ENCODE measurements at places on chromosomes 5 and 9. TPM values are rescaled to one million over a fixed set of nuclear protein-coding genes. Genes with fewer than 3 reads are reported as not detected.

GRCh38 chr9:74711341-74711740, 176.4 kb downstream of the TRPM6 start:
- ATAC-seq: no peak

DNA sequence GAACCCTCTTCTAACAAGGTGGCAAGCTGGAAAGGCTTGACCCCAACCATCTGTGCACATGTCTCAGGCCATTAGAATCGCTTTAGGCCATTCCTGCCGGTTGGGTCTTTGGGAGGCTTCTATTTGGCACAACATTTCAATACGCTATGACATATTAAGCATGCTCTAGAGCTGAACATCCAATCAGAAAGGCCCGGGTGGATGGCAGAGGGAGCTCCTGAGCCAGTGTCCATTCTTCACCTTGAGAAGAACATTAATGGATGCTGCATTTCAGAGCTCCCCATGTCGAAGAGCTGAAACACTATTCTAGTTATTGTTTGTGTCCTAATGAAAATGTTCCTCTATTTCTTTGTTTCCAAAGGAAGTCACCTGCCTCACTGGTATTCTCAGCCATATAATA, 12.8 kb downstream of the SPATA9 start:
- ATAC-seq: no peak

- no peak for ATAC-seq
Measured at GRCh38 chr5:95471942-95472341, 80.8 kb downstream of the FAM81B start.

Gene FCN2
- total RNA-seq: 0.16 TPM

DNA sequence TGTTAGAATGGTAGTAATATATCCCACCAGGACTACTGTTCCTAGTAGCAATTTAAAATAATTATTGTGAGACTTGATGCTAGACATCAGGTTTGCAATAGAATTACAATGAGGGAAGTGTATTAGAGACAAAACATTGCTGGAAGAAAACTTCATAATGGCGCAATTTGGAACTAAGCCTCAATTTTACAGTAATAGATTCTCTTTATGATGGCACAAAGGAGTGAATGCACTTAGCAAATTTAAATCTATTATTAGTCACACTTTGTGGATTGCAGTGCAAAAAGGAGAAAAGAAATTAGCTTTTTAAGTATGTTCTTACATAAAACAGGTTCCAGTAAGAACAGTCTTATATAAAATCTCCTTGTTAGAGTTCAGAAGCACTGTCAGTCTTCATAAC, 358.3 kb downstream of the KIAA0825 start:
- ATAC-seq: no peak

- no peak for ATAC-seq
Measured at GRCh38 chr5:41876678-41877077, 6.5 kb upstream of the OXCT1 start.

GRCh38 chr9:15813076-15813475, 260.2 kb downstream of the CCDC171 start:
- no peak for ATAC-seq

- ATAC-seq: no peak
Measured at GRCh38 chr5:30561771-30562170, 631.7 kb upstream of the CDH6 start.

DNA sequence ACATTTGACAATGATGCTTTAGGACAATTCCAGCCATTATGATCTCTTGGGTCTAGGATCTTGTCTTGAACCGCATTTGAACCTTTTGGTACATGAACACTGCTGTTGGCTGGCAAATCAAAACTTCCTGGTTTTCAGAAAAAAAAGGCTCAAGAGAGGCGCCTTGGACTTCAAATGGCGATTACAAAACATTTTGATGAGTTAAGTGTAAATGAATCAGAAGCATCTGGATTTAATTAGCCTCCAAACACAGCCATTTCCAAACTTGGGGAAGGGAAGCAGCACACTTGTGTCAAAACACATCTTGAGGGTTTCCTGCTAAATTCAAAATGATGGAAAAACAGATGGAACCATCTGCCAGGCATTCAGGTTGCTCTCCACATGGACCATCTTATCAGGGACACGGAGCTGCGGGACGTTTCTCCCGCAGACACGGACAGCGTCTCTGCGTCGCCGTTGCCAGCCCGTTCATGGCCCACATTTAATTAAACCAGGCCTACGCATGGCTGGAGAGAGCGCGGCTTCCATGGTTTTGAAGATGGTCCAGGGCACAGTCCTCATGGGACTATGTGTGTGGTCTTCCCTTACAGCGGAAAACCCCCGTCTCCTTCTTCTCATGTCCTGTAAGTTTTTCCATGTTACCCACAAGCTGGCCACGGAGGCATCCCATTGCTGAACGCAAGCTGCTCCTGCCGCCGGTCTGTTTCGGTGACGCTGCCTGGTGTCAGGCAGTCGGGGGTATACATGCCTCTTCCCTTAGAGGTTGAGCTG, 55.8 kb upstream of the PTCH1 start:
- ATAC-seq: no peak

Gene PCDHGC3
- total RNA-seq: 38.8 TPM

GRCh38 chr5:65907135-65907534, 19.2 kb upstream of the ERBIN start:
- no peak for ATAC-seq

DNA sequence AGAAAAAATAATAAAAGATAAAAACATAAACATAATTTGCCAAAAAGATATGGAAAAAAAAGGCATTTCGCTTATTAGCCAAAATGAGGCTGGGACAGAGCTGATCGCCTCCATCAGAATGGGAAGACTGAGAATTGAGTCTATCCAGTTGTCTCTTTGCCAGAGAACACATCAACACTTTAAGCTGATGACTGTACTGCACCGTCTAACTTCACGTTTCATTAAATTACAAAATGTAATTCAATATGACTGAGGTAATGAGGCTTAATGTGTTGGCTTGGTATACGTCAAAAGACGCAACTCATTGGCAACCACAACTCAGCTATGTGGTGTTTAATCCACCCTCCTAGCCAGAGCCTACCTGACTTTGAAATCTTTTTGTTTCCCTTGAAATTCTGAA, 462.7 kb upstream of the CD180 start:
- ATAC-seq: no peak

Gene GDA
- 0.52 TPM for total RNA-seq

Gene SLCO6A1
- total RNA-seq: not detected

Gene CMYA5
- 0.36 TPM for total RNA-seq

- ATAC-seq: no peak
Measured at GRCh38 chr9:108972186-108972585, 38.0 kb downstream of the ABITRAM start.

- ATAC-seq: peak; percentile 90
Measured at GRCh38 chr5:135398855-135399793, at the start of gene MACROH2A1. Gene MACROH2A1, minus strand, starts transcription at chr5:135399231. Its CDS starts 10,138 bp downstream, at chr5:135389093.

Gene DRD1
- total RNA-seq: not detected

DNA sequence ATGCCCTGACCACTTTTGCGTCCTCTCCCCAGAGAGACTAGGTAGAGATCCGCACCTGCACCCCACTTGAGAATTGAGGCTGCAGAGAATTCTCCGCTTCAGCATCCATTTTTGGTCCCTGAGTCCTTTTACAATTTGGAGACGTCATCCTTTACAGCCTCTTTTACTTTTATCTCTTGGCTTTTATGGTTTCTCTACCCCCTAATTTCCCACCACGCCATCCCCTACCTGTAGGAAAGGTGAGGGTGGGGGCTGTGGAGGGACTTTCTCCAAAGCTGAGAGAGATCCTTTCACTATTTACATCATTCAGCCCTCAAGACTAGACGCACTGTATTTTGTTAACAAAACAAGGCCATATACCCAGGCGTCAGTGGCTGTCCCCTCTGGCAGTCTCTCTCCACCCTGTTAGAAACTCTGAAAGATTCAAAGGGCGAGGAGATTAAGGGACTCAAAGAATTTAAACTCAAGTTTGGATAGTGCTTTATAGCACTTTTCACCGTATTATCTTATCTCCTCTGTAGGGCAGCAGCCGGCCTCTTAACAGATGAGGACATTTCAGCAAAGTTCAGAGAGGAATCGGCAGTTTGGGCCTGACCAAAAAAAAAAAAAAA, 1.7 kb downstream of the MSX2 start:
- ATAC-seq: no peak

- ATAC-seq: peak; percentile 92
Measured at GRCh38 chr5:95781101-95781583, 41.4 kb downstream of the GLRX start.

Gene SGCD
- 0.52 TPM for total RNA-seq

Gene HAVCR1
- total RNA-seq: not detected

- ATAC-seq: no peak
Measured at GRCh38 chr5:159655757-159656409, 260.4 kb upstream of the ADRA1B start.

DNA sequence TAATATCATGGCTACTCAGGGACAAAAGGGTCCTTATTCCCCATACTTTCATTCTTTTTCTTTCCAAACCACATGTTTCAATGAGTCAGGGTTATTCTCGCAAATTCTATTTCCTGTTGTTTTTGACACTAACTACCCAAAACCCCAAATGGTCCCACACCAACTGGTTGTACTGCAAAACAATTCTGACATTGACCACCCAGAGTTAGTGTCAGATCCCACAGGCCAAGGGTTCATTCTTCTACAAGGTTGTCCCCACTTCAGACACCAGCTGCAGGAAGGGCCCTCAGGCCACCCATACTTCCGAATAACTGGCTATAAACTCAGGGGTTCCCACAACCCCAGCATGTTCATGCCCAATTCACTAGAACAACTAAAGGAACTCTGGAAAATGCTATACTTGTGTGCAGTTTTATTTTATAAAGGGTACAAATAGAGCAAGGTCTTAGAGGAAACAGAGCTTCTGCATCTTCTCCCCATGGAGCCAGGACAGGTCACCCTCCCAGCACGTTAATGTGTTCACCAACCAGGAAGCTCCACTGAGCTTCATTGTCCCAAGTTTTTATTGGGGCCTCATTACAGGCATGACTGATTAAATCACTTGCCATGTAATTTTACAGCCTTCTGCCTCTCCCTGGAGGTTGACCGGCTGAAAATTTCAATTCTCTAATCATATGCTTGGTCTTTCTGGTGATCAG, 334.8 kb downstream of the DRD1 start:
- no peak for ATAC-seq

GRCh38 chr9:2420543-2420942, 201.0 kb upstream of the VLDLR start:
- no peak for ATAC-seq

DNA sequence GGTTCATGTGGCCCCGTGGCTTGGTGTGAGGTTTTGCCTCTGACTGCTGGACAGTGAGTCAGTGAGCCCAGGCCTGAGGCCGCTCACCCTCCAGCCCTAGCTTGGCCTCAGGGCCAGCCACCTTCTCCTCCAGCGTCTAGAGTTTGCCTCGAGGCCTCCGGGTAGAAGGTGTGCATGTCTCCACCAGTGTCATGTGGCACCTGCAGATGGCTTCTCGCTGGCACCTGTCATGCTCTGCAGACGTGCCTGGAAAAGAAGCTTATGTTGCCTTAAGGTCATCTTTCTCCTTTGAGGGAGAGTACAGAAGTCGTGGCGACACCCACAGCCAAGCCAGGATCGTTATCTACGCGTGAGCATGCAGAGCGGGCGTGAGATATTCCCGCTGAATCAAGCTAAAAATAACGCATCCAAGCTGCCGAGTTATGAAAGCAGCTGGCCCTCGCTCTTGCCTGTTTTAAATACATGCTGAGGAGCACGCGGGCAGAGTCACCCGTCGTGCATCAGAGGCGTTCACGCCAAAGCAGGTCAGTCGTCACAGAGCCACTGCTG, 79.7 kb upstream of the FCN2 start:
- ATAC-seq: no peak
